ENCODE measurements at places on chromosomes 4 and X. TPM values are rescaled to one million over a fixed set of nuclear protein-coding genes. Genes with fewer than 3 reads are reported as not detected.

DCAF12L1 gene
- 8.0 TPM for polyA plus RNA-seq

DNA sequence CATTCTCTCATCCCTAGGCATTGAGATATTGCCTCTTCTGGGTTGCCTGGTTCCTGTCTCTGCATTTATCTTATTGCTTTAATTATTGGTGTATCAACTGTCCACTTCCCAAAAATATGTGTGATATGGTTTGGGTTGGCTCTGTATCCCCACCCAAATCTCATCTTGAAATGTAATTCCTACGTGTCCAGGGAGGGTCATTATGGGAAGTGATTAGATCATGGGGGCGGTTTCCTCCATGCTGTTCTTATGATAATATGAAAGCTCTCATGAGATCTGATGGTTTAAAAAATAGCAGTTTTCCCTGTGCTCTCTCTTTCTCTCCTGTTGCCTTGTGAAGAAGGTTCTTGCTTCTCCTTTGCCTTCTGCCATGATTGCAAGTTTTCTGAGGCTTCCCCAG, 308.3 kb upstream of the HS3ST1 start:
- no peak for DNase-seq

- no peak for DNase-seq
Measured at GRCh38 chr4:122614621-122615020, 6.2 kb downstream of the IL21 start.

GRCh38 chr4:56790691-56791091, 30.8 kb downstream of the SPINK2 start:
- no peak for DNase-seq

Measured in right renal cortex interstitium (tissue), 3 donors.